Activated T-cell treated with anti-CD3 and anti-CD28 coated beads for 1 hour (primary cell): ENCODE measurements at places on chromosomes 12 and 14.

DNA sequence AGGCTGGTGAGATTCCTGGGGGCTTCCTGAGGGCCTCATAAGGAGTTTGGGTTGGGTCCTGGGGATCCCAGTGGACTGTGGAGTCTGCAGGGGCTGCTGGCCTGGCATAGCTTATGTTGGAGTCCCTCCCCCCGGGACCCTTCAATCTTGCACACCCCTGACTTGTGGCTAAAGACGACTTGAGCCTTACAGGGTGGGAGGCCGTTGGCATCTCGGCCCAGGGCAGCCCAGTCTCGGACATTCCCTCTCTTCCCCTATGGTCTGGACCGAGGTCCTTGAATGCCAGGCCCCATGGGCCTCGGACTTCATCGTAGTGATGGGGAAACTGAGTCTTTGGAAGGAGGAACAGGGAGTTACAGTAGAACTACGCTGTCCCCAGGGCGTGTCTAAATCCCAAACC, 12.5 kb downstream of the RTL1 start:
- no peak for DNase-seq

- no peak for DNase-seq
Measured at GRCh38 chr14:48857366-48857765, 728.8 kb downstream of the RPS29 start.

- no peak for DNase-seq
Measured at GRCh38 chr12:52139579-52140062, 52.2 kb downstream of the KRT80 start.

DNA sequence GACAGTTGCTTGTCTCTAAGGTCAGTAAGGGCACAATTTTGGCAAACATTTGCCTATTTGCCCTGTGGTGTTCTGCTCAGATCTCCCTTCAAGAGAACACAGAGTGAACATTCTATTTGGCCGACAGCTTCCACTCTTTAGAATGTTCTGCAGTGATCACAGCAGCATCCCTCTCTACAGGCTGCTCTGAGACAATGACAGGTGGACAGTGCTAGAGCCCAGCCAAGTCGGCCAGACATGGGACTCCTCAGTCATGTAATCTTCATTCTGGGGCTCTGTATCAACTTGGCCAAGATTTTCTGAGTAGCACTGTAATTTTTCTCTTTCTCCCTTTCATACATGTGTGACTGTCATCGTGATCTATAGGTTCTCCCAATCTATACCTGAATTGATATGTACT, 34.8 kb downstream of the TIMELESS start:
- DNase-seq, result no peak

DNA sequence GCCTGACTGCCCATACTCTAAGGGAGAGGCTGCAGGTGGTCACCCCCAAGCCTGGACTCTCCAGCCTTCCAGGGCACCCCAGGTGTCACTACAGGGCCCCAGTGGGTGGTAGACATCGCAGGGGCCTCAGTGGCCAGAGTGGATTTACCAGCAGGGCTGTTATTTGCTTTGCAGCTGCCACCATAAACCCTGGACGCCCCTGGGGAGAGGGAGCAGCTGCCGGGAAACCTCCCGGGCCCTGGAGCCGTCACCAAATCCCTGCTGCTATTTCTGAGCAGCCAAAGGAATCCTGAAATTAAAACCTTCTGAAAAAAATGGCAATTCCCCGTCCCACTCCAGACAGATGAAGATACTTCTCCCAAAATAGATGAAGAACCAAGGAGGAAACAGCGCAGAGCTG, 13.9 kb downstream of the TMEM119 start:
- DNase-seq, result no peak

GRCh38 chr12:28040246-28040645, 67.7 kb upstream of the PTHLH start:
- DNase-seq, result no peak

DNA sequence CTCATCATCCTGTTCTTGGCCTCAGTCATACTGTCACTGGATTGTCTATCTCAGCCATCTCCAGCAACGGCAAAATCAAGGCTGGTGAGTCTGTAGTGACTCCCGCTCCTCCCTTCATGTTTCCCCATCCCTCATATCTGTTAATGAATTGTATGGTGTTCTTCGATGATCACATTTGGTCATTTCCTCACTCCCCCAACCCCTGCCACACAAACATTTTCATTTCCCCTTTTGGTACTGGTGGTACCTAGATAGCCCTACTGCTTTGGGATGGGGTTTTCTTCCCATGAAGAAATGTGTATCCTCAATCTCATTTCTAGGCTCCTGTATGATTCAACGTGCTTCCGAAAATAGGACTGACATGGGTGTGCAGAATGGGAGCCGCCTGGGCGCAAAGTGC, 2.7 kb upstream of the KLHL33 start:
- no peak for DNase-seq

- no peak for DNase-seq
Measured at GRCh38 chr12:78584695-78585094, 279.9 kb upstream of the SYT1 start.

GRCh38 chr12:15322164-15323061, at the start of gene PTPRO:
Gene PTPRO (plus strand): TSS chr12:15322508.
- DNase-seq, result no peak

DNA sequence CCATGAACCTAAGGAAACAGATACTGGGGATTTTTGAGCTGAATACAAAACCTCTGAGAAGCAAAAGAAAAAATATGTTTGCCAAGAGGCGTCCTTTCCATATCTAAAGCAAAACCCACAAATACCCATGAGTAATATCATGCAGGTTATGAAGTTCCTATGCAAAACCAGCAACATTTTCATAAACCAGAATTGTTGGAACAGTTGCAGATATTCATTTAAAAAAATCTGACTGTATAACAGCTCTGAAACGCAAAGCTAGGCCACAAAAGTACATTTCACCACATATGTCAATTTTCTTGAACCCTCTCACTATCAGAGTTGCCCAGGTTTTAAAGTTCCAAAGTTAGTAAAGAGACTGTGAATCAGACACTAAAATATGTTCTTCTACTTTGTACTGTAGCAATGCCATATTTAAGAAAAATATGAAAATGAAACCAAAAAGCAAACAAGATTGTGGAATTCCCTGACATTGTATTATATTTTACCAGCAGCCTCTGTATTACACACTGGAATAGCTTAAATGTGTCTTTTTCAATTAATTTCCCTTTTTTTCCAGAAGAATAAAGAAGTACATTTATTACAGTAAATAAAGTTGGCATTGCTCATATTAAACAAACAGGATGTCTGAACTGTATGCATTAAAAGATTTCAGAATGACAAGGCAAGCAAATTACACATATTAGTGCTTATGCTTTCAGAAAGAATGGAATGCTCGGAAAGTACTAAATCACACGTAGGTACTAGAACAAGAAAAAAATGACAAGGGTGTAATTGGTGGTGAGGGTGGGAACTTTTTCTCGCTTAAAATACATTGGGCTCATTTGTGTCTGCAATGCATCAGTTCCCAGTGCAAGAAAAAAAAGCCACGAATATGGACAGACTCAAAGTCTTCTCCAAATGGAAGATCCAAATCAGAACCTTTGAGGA, 33.6 kb upstream of the HIF1A start:
- DNase-seq, result no peak

DNA sequence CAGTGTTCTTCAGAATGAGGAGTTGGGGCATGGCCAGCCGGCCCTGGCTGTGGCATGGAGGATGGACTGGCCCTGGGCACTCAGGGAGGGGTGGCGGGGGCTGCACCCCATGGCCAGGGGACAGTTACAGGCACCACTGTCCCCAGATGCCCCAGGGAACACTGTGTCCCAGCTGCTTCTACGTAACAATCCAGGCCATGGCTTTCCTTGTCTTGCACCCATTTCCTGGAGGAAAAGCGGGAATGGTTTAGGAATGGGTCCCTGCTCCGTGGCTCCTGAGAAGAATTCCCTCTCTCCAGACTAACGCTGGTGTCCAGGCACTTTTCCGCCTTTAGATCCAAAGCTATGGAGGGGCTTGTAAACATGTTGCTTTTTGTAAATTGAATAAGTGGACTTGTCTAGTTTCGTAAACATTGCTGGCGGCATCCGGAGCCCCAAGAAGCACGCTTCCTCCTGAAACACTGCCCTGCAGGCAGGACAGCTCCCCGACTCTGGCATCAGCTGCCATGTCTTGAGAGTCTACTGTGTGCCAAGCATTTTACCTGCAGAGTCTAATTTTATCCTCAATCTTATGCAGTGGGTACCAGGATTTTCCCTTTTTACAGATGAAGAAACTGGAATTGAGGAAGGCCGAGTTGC, 238.3 kb downstream of the SLC41A2 start:
- no peak for DNase-seq

- DNase-seq, result no peak
Measured at GRCh38 chr14:69363055-69363454, 35.0 kb downstream of the ERH start.

- no peak for DNase-seq
Measured at GRCh38 chr12:105783983-105784947, 354.5 kb downstream of the NUAK1 start.

DNA sequence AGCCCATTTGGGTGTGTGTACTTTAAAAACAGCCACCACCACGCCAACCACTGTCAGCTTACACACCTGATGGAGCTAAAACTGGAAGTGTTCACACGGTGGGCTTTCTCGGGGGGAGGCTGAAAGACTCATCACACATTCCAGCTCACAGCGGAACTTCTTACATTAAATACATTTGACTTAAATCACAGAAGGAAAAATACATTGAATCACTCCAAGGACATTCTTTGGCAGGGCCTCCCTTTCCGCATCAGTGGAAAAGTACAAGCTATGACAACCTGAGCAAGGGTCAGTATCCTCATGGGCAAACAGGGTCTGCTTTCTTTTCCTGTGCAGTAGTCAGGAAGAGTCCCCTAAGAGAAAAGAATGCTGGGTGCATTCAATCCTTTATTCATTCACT, 31.0 kb upstream of the TC2N start:
- no peak for DNase-seq

GRCh38 chr12:121827351-121828099, 23.7 kb downstream of the SETD1B start:
- no peak for DNase-seq

GRCh38 chr12:28563936-28564335, 373.7 kb downstream of the CCDC91 start:
- DNase-seq, result no peak

DNA sequence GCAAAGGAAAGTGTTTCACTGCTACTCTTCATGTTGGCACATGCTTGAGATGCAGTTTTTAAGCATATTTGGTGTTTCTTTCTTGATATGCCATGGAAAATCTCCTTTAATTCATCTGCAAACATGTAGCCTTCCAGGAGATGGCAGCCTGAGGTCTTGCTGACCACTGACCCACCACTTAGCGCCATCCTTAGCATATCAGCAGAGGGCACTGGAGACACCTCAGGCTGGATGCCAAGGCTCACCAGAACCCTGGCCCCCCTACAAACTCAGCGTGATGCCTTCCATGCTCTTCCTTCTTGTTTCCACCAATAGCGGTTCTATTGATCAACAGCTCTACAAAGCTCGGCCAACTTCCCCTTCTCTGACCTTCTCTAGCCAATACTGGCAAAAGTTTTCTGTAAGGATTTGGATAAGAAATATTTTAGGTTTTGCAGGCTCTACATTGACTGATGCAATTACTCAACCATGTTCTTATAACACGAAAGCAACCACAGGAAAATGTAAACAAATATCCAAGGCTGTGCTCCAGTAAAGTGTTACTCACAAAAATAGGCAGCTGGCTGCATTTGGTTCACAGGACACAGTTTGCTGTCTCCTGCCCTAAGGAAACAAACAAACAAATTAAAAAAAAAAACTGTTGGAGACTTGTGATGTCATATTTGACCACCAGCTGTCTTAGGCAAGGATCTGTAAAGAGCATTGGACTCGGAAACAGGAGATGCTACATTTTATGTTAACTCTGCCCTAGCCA, 209.7 kb downstream of the SLC15A4 start:
- DNase-seq, result no peak

- no peak for DNase-seq
Measured at GRCh38 chr12:31850268-31850667, 108.9 kb upstream of the RESF1 start.

DNA sequence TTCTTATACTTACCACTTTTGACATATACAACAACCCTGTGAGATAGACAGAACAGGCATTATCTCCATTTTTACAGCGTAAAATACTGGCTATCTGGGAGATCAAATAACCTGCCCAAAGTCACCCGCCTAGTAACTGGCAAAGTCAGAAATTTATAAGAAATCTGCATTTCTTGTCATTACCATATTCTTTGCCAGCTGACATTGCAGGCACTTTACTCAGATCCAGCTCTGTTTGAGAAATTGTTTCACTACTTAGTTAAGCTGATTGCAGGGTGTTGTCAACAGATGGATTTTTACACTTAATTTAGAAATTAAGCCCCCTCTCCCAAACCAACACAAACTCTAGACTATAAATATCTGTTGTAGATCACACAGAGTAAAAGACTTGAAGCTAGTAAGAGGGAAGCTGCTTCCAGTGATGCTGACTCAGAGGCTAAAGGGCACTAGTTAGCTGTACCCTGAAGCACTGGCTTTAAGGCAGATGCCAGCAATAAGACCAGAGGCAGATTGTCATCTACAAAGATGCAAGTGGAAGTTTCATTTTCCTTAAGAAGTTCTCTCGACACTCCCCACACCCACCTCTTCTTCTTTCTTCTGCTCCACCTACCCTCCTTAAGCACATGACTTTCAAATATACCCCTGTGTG, 153.1 kb downstream of the ANO6 start:
- no peak for DNase-seq

DNA sequence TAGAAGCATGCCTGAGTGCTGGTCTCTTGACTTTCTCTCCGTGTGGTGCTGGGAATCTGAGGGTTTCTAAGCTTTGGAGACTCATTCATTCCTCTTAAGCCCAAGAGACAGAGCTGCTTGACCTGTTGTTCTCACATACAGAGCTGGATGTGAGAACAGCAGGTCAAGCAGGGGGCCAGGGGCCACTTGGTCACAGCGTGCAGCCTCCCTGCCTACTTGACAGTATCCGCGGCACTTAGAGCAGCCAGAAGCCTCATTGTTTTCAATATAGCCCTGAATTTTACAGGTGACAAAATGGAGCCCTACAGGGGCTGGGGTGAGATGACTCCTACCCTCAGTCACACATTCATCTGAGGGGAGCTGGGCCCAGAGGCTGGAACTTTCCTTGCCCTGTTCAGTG, 88.9 kb downstream of the ESRRB start:
- DNase-seq, result no peak

DNA sequence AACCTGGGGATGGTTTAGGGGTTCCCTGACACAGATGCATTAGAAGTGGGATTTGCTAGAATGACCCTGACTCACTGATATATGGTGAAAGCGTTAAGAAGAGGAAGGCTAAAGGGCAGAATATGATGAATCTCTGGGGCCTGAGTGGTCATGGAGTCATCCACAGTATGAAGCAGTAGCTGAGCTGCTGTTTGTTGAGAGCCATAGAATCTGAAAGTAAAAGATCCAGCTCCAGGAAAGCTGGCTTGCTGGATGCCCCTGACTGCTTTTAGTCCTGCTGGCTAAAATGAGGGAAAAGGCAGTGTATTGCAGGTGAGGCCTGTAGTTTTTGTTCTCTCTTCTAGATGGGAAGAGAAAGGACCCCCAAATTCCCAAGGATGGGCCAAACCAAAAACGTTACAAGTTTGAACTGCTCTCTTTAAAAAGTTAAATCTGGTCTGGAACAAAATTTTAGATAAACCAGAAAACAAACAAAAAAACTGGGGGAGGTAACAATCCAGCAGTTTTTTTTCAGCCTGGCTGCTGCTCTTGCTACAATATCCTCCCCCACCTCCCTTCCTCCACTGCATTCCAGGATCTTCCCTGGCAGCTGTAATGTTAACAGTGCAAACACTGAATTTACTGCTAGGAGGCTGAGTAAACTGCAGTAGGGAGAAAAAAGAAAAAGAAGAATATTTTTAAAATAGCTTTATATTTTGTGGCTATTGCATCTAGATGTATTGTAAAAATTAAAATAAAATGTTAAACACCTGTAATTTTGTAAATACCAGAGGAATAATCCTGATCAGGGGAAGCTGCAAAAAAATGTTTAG, 16.5 kb downstream of the SEL1L start:
- no peak for DNase-seq
